A549 treated with dexamethasone at 1 μM for 4 hours (cell line): ENCODE measurements at places on chromosomes 13 and 19. TPM values are rescaled to one million over a fixed set of nuclear protein-coding genes. Genes with fewer than 3 reads are reported as not detected.

Gene MBD3L3
- not detected in 5 replicates for total RNA-seq

Gene C19orf38
- total RNA-seq = 0.07 to 0.18 TPM (median 0.14 TPM) in 4 of 5 replicates, not detected in the other

Gene F10
- 0.06 to 0.07 TPM in 2 of 5 replicates, not detected in the others for total RNA-seq

Gene MTUS2
- total RNA-seq = 0.01 TPM in 2 of 5 replicates, not detected in the others

Gene BCAM
- total RNA-seq = 56.0 to 89.4 TPM (median 81.7 TPM) in 5 replicates
